ENCODE measurements at places on chromosomes 1 and 21.
A peak's percentile ranks its signal among the peaks of the same experiment; 100 is the strongest.

GRCh38 chr1:78101514-78101913 is 55.7 kb downstream of the GIPC2 start:
- no peak for DNase-seq

DNA sequence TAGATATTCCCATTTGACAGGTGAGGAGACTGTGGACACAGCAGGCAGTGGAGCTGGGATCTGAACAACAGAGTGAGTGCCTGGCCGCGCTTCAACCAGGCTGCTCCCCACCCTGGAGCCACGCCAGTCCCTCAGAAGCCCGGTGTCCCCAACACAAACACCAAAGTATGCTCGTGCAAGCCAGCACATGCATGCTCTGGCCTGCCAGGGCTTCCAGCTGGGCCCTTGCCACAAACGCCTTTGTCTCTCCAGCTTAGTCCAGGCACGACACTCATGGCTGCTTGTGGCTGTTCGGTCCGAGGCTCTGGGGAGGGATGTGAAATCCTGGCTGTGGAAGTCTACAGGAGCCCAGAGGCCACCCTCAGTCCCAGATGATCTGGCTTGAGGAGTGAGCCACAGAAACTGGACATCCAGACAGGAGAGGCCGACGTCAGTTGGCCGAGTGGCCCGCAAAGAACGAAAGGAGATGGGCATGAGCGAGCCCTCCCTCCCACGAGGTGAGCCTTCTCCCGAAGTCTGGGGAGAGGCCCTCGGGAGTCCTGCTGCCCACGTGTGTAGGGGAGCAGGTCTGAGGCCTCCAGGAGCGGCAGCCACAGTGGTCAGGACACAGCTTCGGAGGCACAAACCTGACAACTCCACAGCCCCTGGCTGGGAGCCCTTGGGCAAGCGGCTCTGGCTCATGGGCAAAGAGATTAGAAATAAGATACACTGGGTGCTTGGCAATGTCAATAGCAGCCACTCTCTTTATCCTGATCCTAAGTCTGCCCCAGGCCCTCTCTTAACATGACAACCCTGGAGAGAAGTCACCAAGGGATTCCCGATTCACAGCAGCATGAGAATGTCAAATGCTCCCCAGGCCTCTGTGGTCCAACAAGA is 117.1 kb upstream of the IFFO2 start:
- peak; percentile 36 for DNase-seq

DNA sequence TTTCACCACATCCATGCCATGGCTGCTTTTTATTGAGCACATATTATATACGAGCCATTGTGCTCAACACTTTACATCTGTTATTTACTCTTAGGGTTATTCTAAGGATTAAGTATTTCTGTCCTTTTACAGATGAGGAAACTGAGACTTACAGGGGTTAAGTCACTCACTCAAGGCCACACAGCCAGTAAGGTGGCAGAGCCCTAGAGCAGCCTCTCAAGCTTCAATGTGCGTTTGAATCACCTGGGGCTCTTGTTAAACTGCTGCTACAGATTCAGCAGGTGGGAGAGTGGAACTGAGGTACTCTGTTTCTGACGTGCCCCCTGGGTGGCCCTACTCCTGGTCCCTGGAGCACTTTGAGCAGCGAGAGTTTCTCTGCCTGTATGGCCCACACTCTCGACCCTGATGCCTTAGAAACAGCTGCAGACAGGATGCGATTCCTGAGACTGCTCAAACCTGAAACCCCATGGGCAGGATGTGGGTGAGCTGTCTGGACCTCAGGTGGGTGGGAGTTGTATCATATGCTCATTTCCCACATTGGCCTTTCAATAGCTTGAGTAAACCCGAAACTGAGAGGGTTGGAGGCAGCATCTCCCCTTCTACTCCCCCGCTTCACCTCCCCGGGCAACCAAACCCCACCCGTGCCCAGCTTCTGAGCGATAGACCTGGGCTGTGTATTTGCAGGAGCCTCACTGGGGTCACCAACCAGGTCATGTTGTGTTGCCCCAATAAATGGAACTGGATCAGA is 59.3 kb downstream of the MAN1C1 start:
- DNase-seq, result no peak

- DNase-seq, result no peak
Observed at GRCh38 chr1:61152469-61153105, 70.2 kb downstream of the NFIA start.

DNA sequence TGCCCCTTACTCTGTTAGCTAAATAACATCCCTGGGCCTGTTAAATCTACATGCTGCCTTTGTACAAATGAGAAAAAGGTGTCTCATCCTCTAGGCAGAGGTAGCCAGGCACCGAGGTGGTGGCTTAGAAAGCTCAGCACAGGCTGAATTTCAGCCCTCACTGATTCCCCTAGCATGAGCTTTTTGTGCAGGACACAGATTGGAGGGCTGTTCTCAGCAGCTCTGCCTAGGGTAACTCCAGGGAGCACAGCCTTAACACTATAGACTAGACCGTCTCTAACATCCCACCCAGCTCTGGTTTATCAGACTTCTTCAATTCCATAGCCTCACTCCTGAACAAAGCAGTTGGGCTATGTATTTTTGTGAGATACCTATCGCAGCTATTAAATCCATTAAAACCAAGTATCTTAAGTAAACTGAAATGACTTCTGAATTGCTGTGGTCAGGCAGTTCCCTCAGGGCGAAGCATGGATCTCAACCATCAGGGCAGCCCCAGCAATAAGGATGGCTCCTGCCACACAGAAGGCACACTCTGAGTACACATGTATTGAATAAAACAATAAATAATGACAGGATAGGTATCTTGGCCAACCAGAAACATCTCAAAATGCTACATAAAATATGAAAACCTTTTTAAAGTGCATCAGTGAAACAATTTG is 14.8 kb downstream of the S100A6 start:
- DNase-seq, result no peak

DNA sequence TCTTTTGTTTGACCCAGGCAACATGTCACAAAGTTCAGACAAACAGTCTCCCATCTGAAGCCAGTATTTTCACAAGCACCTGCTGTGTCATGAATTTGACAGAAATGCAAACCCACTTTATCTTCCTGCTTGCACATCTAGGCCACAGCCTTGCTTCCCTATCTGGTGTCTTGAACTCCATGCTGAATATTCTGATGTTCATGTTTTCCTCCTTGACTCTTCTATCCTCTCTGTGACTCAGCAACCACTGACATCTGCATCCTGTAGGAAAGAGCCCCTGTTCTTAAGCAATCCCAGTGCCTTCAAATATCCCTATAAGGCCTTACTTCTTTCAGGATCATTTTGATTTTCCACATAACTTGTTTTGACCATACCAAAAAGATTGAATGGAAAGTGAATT is 6.5 kb downstream of the CD55 start:
- no peak for DNase-seq

- DNase-seq, result no peak
Observed at GRCh38 chr1:236565530-236565929, 38.8 kb downstream of the HEATR1 start.

- DNase-seq, result no peak
Observed at GRCh38 chr1:113986802-113987201, 7.5 kb downstream of the OLFML3 start.

- DNase-seq, result peak; percentile 84
Observed at GRCh38 chr1:233700338-233700737, 86.4 kb downstream of the KCNK1 start.

DNA sequence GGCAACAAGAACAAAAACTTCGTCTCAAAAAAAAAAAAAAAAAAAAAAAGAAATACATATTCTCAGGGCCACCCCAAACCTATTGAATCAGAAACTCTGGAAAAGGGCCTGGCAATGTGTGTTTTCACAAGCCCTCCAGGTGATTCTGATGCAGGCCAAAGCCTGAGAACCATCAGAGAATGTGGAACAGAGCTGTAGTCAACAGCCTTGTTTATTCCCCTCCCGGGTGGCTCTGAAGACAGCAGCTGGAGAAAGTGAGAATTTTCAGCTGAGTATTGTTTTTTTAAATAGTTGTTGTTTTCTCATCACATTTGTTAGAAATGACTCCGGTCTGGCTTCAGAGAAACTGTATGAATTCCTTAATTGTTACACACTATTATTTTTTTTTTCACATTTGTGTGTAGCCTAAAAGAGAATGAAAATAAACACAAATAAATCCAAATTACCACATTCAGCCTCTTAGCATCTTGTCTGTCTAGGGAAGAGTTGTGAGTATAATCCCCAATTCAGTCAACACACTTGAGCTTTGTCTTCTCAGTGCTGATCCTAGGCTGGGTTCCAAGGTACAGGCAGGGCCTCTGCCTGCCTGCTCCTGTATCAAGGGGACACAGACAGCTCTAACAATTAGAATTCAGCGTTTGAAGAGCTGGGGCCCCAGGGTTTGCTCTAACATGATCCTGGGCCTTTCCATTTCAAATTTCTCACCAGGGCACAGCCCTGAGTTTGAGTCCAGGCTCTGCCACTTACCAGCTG is 6.6 kb upstream of the AZIN2 start:
- no peak for DNase-seq

DNA sequence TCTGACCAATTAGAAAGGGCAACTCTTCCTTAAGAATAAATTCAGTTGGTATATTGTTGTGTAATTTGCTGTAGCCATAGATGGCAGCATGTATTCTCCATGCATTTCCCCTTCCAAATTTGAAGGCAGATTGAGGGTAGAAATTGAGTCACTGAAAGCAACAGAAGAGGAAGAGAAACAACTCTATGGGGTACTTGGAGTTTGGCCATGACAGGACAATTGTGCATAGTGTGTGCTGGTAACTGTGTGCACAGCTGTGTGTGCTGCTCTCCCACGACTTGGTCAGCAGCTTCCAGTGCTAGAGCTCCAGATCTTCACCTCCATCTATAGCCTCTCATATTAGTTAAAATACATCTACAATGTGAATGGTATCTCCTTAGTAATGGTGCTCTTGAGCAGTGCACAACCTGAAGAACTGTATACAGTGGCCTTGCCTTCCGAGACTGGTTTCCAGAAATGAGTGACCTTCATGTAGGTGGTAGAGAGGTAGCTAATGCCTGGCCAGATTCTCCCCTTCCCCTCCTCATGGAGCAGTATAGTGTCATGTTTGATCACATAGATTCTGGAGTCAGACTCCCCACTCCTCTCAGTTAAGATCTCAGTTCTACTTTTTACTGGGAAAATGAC is 882 bp upstream of the FCAMR start:
- DNase-seq, result no peak

DNA sequence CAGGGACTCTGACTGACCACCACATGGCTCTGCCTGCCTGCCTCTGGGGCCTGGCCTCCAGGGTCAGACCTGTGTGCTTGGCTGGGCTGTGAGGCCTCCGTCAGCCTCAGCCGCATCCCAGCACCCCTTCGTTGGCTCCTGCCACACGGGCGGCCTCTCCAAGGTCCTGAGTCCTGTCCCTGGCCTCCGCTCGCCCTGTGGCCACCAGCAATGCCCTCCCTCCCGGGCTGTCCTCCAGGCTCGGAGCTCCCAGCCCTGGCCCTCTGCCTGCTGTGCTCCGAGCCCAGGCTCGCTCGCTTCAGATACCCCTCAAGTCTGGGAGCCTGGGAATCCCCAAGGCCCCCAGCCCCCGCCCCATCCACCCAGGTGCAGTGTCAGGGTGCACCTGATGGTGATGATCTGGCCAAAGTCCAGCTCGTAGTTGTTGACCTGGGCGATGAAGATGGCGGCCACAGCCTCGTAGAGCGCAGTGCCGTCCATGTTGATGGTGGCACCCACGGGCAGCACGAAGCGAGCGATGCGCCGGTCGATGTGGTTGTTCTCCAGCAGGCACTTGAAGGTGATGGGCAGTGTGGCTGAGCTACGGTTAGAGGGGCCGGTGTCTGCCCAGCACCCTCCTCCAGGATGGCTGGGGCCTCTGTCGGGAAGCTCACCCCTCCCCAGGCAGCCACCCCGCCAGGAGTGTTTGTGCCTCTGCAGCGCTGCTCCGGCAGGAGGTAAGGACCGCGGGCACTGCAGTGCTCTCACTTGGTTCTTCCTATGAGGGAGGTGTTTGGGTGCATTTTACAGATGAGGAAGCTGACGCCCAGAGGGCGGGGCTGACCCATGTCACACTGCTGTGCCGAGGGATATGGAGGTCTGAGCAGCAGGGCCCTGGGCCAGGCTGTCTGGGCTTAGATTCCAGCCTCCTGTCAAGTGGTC is 28.5 kb downstream of the PODN start:
- no peak for DNase-seq

DNA sequence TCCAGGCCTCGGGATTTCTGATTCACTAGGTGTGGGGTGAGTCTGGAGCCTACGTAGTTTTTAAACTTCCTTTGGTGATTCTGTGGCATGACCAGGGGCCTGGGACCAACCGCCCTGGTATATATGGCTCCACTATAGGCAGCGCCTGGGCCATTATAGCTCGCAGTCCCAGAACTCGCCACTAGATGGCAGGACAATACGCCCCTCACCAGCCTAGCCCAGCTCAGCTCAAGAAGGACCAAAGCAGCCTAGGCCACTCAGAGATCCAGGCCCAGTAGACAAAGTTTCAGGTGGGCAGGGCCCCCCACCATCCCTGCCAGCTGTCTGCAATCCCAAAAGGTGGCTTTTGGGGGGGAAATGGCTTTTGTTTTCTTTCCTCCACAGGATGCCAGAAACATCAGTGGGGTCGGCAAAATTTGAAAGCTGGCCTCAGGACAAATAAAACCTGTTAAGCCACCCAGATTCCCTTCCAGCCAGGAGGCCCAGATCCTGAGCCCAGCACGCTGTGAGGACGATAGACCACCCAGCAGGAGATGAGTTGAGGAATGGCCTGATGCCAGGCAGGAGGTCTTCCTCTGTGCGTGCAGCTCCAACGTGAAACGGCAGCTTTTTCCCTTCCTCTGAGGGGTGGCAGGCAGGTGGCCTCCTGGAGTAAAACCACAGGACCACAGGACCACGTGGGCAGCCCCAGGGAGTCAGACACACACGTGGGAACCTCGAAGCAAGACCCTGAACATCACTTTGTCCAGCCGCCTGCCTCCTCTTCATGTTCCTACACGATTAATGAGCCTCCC is 24.8 kb upstream of the TMEM51 start:
- peak; percentile 40 for DNase-seq
